ENCODE measurements at places on chromosomes 5 and 9.
A peak's percentile ranks its signal among the peaks of the same experiment; 100 is the strongest.

DNA sequence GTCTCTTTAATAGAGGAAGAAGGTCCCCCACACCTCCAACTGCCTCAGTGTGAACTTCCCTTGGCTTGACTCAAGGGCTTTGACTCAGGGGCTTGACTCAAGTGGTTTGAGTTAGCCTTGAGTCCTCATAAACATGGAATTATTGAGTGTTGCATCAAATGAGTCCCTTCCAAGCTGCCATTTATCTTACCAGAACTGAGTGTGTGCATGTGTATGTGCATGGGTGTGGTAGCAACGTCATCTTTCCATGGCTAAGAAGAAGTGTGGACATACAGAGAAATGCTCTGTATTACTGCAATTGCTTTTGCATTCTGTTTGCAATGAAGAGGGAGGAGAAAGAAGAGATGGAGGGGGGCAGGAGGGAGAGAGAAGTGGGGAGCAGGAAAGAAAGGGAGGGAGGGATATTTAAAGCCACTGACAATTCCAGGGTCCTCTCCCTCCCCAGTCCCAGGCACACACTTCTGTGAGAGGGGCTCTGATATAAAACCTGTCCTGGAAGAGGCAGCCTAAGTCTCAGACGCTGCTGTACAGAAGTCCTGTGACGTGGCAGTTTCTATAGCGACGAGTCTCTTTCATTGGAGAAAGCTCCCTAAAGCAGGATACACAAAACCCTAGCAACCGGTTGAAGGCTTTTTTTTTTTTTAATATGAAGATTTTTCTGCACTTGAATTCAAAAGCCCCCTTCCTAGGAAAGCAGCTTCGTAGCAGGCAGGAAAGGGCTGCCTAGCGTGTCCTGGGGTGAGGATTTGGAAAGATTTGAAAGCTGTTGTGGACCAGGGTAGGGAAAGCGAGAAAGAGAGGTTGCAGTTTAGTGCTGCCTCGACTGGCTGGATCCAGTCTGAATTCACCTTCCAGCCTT is 93.3 kb upstream of the MAP1B start:
- DNase-seq = peak; percentile 34

- no peak for DNase-seq
Observed at GRCh38 chr9:99822806-99823591, 1.3 kb downstream of the NR4A3 start.

- DNase-seq = no peak
Observed at GRCh38 chr9:126390923-126391322, 64.3 kb downstream of the MVB12B start.

DNA sequence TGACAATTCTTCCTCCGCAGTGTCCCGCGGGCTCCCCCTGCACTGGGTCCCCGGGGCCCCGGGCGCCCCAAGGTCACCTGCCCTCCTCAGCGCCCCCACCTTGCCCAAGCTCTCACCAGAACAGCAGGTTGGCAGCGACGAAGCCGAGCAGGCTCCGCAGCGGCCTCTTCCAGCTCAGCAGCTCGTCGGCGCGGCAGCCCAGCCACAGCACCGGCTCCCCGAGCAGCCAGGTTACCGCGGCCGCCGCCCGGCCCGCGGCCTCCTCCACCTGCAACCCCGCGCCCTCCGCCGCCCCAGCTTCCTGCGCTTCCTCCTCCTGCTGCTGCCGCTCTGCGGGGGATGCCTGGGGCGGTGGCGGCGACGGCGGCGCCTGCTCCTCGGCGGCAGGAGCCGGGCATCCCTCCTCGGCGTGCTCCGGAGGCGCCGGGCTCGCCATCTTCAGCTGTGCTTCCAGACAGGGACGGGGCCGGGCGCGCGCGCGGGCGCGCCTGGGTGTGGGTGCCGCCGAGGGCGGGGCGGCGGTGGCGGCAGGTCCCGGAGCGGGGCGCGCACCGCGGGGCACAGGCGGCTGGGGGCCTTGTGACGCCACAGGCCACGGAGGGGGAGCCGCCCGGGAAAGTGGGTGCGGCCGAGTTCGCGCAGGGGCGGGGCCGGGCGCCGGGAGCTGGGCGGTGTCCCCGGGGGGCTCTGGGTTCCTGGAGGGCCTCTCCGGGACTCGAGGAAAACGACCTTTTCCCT is at the start of gene RETREG1:
TSS of gene RETREG1 (minus strand) at position 462 of the 738 bp plus-strand sequence. CDS start at position 436, 26 bp downstream.
- no peak for DNase-seq

GRCh38 chr9:91071184-91071990 is 269.8 kb downstream of the SYK start:
- peak; percentile 50 for DNase-seq

DNA sequence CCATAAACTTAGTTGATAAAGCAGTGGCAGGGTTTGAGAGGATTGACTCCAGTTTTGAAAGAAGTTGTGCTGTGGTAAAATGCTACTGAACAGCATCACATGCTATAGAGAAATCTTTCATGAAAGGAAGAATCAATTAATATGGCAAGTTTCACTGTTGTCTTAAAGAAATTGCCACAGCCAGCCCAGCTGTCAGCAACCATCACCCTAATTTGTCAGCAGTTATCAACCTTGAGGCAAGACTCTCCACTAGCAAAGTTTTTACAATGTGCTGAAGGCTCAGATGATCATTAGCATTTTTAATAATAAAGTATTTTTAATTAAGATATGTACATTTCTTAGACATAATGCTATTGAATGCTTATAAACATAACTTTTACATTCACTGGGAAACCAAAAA is 101.0 kb upstream of the SH3GL2 start:
- no peak for DNase-seq

GRCh38 chr9:32705059-32705458 is 69.6 kb upstream of the TAF1L start:
- no peak for DNase-seq

DNA sequence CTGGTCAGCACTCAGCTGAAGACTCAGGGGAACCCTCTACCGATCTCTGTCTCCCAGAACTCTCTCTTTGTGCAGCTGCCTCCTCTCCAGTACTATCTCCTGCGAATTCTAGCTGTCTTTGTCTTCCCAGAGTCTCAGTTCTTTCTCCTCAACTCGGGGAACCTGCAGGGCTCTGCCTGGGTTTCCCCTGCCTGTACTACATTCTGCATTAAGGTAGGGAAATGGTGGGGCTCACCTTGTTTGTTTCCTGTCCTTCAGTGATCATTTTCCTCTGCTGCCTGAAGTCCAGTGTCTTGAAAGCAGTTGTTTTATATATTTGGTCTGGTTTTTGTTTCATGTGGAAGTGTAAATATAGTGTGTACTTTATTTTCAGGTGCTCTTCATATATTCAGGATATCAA is 43.1 kb upstream of the IGFBPL1 start:
- DNase-seq = no peak

DNA sequence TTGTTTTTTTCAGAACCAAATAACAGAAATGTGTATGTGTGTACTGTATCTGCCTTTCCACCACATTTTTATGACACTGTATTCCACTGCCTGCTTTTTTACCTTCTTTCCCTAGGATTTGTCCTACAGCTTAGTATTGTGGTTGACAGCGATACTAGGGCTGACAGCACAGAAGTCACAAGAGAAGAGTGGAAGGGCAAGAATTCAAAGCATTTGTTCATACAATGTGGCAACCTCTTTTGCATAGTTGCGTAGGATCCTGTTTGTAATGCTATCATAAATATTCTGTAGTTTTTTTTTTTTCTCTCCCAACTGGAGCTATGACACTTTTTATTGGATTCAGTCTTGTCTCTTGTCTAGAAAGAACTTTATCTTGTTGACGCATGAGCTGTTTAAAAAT is 5.6 kb upstream of the BNIP1 start:
- no peak for DNase-seq

- no peak for DNase-seq
Observed at GRCh38 chr9:18360005-18360404, 113.9 kb upstream of the ADAMTSL1 start.

DNA sequence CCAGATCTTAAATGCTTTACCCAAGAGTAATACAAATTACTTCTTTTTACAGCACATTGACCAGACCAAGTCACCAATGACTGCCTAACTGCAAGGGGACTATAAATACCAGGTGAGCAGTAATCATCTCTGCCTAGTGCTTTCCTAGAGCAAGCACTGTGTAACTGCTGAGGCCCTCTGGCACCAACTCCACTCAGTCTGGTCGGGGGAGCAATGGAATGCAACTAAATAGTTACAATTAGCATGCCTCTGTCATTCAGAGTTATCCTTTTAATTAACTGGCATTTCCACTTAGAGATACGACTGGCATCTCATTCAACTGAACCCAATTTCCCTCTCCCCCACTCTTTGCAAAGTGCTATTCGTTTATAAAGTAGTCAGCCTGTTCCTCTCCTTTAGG is 1309.1 kb upstream of the DMAC1 start:
- no peak for DNase-seq

DNA sequence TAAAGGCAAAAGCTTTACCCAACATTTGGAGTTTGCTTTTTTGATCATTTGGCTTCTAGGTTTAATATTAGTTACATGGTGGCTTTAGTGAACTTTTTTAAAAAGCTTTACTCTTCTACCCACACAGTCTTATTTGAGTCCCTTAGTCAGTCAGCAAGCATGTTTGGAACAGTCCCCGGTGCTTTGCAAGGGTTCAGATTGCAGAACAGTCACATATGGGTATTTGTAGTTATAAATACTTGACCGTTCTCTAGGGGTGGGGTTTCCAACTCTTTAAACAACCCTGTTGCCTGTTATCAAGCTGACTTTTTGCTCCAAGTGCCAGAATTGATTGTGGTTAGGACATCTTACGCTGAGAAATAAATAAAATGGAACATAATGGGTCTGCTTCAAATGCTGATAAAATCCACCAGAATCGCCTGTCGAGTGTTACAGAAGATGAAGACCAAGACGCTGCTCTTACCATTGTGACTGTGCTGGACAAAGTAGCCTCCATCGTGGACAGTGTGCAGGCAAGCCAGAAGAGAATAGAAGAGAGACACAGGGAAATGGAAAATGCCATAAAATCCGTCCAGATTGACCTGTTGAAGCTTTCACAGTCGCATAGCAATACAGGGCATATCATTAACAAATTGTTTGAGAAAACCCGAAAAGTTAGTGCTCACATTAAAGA is at the start of gene CAVIN4:
TSS of gene CAVIN4 (plus strand) at position 304 of the 673 bp plus-strand sequence. CDS start at position 369, 65 bp downstream.
- DNase-seq = no peak

DNA sequence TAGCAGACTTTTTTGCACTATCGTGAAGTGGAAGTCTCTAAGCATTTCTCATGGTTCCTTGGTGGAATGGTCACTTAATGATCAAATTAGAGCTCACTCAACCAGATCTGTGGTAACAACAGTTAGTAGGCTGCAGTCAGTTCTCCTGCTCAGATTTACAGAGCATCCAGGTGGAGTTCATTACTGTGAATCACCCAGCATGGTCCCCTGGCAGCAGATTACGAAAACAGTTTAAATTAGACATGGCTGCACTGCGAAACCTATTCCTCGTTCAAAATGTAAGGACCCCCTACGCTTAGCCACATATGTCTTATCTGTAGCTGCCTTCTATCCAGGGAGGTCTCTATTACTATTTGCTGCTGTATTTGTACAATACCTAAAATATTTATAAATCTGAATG is 823.6 kb upstream of the ARRDC3 start:
- no peak for DNase-seq

DNA sequence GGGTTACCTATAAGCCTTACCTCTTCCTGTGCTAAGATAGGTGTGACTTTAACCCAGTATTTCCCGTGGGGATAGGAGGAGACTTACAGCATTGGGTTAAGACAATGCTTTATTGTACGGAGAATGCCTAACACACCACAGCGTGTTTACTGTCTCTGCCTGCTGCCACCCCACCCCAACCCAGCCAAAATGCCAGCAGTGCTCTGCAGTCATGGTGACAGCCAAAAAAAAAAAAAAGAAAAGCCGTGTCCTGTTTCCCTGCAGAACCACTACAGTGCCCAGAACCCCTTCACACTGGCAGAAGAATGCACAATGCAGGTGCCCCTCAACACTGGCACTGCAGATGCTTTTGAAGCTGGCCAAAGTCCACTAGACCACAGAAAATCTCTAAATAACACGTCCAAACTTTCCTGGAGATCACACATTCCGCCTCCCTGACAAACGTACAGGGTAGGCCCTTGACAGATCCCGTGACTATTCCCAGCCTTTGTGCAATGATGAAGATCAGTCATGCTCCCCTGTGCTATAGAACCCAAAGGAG is 102.2 kb downstream of the SERINC5 start:
- DNase-seq = no peak

Data from astrocyte of the cerebellum (primary cell).